Non-pigmented ciliary epithelial cell (primary cell): ENCODE measurements at places on chromosomes 4 and X.

DNA sequence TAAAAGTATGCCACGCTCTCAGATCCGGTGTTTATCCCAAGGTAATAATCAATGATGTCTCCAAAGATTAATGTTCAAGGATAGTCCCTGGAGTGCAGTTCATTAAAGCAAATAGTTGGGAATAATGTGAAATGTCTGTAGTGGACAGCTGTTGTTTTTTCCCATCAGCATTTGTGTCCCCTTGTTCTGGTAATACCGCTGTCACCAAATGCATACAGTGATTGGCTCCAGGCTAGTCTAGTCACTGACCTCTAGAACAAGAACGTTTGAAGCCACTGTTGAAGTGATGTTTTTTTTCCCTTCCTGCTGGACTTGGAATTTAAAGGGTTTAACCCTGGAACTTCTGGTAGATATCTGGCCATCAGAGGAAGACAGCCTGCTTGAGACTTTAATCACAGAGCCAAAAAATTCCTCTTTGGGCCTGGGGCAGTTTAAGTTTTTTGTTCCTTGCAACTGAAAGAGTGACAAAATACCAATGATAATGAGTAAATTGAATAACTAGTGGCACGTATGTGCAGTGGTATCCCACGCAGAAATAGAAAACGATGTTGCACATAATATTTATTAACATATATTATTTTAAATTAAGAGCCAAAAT, 30.6 kb downstream of the HSD17B11 start:
- no peak for DNase-seq

DNA sequence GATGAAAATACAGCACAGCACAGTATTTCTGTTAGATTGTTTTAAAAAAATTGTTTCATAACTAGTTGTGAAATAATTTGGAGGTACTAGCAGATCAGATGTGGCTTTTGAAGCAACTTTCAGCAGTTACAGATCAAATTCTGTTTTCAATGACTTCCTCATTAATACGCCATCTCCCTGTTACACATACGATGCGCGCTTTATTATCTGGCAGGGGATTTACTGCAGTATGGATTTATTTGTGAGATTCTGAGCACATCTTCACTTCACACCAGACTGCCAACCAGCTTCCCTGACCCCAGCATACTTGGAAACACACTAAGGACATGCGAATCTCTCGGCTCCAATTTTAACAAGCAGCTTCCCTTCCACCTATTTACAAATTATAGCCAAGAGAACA, 235.5 kb upstream of the DIAPH2 start:
- no peak for DNase-seq

DNA sequence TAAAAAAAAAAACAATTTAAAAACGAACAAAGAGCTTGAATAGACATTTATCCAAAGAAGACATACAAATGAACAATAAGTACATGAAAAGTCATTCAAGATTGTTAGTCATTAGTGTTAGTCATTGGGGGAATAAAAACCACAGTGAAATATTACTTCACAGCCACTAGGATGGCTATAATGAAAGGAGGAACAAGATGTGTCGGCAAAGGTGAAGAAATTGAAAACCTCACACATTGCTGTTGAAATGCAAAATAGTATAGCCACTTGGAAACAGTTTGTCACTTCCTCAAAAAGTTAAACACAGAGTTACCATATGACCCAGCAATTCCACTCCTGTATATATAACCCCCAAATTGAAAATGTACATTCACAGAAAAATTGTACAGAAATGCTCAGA, 45.2 kb upstream of the SLC39A8 start:
- peak; percentile 20 for DNase-seq

DNA sequence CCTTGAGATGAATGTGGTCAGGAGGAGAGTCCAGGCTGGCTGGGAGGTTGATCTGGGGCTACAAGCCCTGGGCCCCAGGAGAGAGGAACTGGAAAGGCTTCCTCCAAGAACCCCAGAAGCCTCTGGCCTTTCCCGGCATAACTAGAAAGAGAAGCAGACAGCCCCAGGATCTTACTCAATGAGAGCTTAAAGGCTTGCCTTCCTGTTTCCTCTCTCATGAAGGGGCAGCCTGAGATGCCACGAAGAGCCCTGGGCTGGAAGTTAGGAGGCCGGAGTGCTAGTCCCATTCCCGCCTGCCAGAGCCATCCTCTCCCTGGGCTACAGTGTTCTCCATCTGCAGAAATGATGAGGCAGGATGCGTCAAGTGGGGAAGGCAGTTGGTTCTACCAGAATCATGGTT, 20.1 kb upstream of the XPNPEP2 start:
- DNase-seq: no peak

DNA sequence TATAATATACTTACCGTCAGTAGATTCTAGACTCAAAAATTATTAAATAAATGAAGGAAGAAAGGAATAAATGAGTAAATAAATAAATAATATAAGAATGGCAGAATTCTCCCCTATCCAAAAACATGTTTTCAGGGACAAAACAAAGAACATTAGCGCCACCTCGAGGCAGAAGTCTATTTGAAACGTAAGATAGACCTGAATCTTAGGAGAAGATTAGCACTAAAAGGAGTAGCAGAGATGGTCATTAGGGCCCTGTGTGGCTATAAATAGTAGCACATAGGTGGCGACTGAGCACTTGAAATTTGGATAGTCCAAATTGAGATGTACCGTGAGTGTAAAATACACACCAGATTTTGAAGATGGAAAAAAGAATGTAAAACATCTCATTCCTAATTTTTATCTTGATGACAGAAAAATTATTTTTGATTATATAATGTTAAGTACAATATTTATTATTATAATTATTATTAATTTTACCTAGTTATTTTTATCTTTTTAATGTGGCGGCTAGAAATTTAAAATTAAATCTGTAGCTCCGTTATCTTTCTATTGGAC, 24.3 kb upstream of the SRD5A3 start:
- DNase-seq: no peak
